ENCODE measurements at places on chromosomes 11 and 22.

DNA sequence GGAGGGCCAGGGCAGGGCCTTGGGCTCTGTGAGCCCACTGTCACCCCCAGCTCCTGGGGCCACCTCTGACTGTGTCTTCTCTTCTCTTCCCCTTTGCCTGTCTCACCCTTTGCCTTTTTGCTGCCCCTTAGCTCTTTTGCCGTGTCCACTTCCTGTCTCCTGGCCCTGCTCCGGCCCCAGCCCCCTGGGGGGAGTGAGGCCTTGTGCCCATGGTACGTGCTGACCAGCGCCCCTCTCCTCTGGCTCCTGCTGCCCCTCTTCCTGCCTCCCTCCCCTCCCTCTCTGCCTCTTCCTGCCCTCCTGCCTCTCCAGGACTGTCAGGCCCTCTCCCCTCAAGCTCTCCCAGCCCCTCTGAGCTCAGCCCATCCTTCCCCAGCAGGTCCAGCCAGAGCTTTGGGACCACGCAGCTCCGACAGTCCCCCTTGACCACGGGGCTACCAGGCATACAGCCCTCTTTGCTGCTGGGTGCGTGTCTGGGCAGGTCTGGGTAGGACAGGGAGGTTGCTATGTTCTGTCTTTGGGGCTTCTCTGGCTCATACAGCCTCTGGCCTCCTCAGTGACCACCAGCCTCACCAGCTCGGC, 11.7 kb downstream of the TMEM258 start:
- DNase-seq: no peak

DNA sequence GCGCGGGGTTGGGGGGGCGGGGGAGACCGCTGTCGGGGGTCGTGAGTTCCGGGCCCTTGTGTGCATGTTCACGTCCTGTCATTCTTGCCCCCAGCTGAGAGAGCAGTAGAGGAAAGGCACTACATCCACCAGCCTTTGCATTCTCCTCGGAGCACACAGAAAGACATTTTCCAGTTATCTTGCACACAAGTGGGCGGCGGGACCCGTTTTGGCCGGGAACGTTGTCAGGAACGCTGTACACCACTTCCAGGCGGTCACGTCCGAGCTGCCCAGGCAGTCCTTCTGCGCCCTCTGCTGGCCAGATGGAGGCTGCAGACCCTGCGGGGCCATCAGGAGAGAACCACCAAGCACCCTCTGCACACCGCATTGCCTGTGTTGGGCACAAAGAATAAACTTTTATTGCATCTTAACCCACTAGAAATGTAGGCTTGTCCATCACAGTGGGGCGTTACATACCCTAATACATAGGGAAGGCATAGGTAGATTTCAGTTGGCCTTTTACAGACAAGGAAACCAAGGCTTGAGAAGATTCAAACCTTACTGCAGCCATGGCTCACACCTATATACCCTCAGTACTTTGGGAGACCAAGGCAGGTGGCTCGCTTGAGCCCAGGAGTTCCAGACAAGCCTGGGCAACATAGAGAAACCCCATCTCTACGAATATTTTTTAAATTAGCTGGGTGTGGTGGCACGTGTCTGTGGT, 2.8 kb upstream of the CDKN1C start:
- DNase-seq: peak; percentile 40

DNA sequence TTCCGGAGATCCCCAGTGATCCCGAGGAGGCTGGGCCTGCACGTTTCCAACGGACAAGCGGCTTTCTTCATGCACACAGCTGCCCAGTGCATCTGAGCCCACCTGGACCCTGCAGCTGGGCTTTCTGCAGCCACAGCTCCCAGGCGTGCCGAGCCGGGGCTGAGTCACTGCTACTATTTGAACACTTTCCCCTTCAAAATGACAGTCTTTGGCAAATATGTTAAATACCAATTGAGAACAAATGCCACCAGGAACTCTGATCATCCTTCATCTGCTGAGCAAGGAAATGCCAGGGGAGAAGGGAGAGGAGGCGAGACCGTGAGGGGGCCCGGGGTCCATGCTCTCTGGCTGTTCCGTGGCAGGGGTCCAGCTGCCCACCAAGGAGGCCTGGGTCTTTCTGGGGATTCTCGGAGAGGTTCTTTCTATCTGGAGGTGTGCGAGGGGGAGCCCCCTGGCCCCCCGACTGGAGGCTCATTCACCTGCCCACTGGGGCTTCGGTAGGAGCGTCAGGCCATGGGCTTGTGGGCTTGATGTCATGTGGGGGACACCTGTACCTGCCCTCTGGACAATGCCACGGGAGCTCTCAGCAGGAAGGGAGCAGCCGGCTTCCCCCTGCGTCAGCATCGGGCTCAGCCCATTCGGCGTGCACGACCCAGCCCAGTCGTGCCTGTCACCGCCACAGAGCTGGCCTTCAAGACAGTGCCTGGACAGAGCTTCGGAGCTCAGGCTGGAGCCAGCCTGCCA, 159.6 kb downstream of the CTTN start:
- no peak for DNase-seq

- DNase-seq: no peak
Measured at GRCh38 chr22:49469896-49470740, 357.6 kb downstream of the BRD1 start.

DNA sequence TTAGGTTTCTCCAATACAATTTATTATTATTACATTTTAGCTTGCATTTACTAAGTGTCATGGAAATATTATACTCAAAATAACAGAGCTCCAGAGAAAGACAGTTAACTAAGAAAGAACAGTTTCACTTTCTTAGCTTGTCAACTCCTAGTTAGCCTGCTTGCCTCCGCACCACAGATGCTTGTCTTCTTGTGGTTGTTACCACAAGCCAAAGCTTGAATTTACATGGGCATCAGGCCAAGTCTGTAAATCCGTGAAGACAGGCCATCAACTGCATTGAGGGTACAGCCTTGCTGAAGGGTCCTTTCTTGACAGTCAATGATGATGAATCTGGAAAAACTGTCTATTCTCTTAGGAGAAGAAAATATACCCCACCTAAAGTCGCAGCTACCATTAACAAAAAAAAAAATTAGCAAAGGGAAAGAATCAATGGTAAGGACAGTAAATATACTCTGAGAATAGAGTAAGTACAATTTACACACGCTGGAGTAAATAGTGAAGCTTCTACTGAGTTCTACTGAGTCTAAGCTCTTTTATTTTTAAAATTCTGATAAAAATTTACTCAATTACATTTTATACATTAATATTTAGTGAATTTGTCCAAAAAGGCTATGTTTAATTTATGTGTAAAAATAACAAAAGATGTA, 15.6 kb upstream of the DENND5A start:
- no peak for DNase-seq

DNA sequence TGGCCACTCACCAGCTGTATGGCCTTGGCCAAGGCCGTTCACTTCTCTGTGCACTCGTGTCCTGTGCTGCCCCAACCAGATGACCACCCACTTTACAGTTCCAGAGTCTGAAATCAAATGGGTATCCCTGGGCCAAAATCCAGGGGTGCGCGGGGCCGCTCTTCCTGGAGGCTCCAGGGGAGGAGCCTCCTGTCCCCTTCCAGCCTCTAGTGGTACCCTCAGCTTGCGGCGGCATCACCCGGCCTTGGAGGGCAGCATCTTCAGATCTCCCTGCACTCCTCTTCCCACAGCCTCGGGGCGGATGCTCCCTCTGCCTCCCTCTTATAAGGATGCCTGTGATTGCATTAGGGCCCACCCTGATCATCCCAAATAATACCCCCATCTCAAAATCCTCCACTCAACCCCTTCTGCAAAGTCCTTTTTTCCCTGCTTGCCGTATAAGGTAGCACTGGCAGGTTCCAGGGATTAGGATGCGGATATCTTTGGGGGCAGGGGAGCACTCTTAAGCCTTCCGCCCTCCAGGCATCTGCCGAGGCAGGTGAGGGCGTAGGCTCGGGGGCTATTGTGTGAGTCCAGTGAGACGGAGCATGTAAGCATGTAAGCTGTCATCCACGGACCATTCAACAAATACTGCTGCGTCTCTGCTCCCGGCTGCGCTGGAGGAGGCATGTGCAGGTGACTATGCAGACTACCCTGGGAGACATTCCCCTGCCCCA, 24.4 kb upstream of the SHISAL1 start:
- no peak for DNase-seq

GRCh38 chr11:1845561-1846452, 7.0 kb downstream of the TNNI2 start:
- no peak for DNase-seq

DNA sequence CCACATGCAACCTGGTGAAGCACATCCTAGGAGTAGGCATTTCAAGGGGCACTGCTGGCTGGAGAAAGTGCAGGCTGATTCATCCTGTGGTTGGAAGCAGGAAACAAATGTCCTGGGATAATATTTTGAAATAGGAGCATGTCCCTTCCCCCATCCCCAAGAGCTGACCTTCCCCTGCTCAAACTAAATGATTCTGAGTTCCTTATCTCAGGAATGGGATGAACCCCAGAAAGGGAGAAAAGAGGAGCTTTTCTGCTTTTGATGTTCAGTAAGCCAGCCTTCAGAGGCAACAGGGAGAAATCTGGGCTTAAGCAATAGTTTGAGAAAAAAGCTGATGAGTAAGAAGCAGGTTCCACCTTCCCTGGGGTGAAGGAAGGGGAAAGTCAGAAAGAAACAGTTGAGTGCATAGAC, 19.5 kb upstream of the SPON1 start:
- peak; percentile 27 for DNase-seq
